Hypothalamus (tissue), 51 donors: ENCODE measurements at places on chromosomes 11 and 22.

DNA sequence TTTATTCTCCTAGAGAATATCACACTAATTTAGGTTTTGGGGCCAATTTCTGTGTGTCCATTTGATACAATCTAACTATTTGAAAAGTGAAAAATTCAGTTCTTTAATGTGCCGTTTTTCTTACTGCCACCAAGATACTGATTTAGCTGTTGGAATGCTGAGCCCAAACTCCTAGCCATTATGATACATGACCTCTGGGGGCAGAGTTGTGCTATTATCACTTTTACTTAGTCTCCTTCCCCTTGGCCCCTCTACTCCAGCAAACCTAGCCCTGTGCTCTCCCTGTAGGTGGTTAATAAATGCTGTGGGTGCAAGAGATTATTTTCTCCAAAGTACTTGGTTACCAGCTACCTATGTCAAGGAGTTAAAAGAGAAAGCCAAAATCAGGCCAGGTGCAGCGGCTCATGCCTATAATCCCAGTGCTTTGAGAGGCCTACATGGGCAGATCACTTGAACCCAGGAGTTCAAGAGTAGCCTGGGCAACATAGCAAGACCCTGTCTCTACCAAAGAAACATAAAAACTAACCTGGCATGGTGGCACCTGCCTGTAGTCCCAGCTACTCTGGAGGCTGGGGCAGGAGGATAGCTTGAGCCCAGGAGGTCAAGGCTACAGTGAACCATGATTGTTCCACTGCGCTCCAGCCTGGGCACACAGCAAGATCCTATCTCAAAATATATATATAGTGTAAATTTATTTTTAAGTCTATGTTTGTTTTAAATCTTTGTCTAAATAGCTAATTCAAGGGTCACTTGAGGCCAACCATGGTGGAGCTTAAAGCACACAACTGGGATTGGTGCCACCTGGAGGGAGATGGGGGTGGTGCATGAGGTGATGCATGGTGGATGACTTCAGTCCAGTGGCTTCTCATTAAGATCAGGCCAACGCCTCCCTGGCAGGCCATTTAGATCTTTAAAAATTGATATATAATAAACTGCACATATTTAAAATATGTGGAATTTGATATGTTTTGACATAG, 193.2 kb upstream of the PLET1 start:
- no peak for DNase-seq

- DNase-seq = no peak
Observed at GRCh38 chr11:94201004-94201465, 72.4 kb downstream of the PANX1 start.

GRCh38 chr11:133163463-133164419, 368.6 kb downstream of the OPCML start:
- no peak for DNase-seq

DNA sequence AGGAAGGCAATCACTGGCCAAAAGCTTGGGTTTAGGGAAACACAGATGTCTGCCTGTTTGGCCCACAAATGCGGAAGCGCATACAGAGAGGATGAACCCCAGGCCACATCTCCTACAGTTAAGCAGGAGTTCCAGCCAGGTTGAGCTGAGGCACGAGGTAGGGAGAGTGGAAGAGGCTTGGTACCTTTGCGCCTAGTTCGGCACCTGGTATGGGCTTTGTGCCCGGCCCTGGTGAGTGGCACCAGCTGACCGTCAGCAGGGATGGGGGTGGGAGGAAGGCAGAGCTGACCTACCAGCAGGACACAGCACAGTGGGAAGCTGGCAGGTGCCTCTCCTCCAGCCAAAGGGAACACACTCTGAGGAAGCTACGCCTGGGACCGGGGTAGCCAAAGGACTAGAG, 57.6 kb downstream of the KCNC1 start:
- DNase-seq = no peak

GRCh38 chr11:120612513-120613263, 101.1 kb downstream of the GRIK4 start:
- DNase-seq = no peak

DNA sequence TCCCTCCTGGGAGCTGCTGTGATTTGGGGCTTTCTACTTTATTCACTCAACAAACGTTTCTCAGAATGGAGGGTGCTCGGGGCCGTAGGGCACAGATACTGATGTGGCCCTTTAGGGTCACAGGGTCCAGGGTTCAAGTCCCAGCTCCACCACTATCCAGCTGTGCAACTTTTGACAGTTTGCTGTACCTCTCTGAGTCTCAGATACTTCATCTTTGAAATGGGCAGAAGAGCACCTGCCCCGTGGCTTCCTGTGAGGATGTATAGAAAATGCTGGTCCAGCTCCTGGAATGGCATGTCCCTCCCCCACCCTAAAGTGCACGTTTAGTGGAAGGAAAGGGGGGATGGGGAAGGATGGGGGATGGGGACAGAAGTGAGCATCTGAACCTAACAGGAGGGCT, 21.9 kb upstream of the PRR5 start:
- DNase-seq = no peak

DNA sequence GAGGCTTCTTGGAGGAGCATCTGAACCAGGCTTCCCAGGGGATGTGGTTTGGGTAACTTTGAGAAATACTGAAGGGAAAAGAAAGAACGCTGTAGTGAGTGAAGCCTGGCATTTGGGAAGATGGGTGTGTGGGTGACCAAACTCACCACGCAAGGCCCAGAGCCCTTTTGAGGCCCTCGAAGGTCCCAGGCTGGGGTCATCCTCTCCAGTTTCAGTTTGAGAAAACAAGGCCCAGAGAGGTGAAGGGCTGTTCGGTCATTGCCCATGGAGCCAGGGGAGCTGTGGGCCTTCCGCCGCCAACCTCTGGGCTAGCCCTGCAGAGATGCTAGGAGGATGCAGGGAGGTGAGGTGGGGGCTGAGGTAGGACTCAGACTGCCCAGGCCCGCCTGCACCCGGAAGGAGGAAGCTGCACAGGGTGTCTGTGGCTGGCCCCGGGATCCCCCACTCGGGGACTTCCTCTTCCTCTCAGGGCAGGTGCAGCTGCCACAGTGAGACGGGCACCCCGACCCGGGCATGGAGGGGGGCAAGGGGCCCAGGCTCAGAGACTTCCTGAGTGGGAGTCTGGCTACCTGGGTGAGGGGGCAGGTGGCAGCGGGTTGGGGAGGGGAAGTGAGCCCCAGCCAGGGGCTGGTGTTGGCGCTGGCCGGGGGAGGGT, at the start of gene CCDC88B:
Gene CCDC88B, plus strand, starts transcription at position 451 of the 655 bp plus-strand sequence. Its CDS starts 63 bp downstream, at position 514.
- no peak for DNase-seq

DNA sequence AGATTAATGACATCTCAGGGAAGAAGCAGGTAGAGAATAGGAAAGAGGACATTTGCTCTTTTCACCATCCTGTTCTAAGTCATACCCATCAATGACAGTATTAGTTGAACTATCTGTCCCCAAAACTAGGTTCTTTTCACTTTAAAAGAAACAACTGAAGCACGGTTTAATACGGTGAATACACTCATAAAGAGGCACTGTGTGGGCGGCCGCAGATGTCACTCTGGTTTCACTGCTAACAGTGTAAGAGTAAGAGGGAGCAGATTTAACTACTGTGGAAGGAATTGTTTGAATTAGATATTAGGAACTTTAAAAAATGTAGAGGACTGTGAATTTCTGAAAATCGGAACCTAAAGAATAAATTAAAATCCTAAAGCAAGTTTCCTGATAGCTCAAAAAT, 49.5 kb downstream of the VSIG10L2 start:
- no peak for DNase-seq

DNA sequence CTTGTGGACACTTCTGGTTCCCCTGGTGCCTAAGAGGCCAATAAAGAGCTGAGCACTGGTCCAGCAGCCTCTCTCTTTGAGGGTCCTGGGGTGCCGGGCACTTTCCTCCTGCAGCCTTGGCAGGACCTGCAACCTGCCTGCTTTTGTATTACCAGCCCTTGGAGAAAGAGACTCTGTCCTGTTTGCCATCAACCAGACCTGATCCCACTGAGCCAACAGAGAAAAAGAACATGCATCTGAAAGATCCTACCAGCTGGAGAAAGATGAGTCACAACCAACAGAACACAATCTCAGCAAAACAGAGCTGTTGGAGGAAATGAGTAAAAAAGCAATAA, 321.0 kb downstream of the DDX10 start:
- no peak for DNase-seq

DNA sequence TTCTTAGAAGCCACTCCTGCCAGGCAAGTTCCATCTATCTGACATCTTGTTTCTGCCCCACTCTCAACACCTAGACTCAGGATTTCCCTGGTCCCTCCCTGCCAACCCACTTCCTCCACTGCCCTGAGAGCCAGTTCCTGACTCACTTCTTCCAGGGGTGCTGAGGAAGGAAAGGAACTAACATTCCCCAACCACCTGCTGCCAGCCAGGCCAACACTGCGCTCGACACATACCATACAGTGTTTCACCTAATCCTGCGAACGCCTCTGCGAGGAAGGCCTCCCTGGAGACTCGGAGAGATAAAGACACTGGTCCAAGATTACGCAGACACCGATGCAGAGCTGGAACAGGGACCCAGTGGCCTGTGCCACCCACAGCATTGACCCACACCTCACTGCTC, 40.2 kb downstream of the MICAL3 start:
- no peak for DNase-seq

DNA sequence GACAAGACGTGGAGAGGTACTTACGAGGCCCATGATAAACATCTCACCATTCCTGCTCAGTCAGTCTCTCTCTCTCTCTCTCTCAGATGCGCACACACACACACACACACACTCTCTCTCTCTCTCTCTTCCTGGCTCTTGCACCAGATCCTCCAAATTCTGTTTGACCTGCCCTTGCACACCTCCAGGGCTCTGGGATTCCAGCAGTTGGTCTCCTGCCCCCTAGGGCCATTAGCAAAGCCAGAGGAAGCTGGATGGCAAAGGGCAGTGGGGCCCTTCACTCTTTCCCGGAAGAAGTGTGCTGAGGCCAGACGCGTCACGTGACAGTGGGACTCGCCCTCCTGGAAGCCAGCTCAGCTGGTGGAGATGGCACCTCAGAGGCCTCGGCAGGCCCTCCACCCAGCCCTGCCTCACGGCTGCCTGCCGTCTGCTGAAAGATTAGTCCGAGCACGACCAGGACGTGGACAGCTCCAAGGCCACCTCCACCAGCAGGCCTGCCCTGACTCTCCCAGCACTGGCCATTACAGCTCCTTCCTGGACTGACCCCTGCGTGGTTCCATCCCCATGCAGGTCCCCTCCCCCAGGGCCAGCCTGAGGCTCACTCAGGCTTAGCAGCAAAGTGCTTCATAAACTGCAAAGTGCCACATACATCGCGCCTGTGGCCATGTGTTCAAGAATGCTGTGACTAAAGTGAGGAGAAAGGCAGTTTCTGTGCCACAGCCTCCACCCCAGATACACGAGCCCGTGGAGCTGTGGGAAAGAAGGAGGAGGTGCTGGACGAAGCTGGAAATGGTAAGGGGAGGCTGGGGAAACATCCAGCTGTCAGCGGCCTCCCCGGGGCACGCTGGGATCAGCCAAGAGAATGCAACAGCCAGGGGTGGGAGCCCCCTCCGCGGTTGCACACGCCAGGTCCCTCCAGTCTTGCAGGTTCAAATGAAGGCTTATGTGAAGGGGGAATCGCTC, 3.7 kb downstream of the PDGFB start:
- no peak for DNase-seq

GRCh38 chr11:3186166-3186953, 21.2 kb upstream of the OSBPL5 start:
- no peak for DNase-seq

DNA sequence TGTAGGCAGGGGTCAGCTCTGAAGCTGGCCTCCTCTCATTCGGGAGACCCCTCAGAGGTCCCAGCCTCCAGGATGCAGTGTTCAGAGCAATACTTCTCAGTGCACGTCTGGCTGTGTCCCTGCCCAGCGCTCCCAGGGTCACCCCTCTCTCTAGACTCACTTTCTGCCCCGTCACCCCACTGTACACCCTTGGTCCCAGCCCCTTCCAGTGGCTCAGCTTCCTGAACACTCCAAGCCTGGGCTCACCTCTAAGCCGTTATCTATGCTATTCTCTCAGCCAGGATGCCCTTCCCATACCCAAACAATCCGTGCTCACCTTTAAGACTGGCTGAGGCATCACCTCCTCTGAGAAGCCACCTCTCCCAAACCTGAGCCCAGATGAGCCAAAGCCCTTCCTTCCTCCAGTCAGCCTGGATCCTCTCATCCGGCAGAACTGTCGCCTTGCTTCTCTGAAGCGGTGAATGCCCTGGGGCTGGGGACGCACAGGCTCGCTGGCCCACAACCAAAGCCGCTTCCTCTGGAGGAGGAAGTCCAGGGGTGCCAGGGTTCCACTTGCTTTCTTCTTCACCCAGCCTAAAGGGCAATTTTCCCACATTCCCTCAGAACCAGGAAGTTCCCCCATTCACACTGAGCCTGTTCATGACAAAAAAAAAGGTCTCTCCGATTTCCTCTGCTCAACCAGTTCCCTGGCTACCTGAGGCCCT, 13.7 kb upstream of the CDKN1C start:
- no peak for DNase-seq

DNA sequence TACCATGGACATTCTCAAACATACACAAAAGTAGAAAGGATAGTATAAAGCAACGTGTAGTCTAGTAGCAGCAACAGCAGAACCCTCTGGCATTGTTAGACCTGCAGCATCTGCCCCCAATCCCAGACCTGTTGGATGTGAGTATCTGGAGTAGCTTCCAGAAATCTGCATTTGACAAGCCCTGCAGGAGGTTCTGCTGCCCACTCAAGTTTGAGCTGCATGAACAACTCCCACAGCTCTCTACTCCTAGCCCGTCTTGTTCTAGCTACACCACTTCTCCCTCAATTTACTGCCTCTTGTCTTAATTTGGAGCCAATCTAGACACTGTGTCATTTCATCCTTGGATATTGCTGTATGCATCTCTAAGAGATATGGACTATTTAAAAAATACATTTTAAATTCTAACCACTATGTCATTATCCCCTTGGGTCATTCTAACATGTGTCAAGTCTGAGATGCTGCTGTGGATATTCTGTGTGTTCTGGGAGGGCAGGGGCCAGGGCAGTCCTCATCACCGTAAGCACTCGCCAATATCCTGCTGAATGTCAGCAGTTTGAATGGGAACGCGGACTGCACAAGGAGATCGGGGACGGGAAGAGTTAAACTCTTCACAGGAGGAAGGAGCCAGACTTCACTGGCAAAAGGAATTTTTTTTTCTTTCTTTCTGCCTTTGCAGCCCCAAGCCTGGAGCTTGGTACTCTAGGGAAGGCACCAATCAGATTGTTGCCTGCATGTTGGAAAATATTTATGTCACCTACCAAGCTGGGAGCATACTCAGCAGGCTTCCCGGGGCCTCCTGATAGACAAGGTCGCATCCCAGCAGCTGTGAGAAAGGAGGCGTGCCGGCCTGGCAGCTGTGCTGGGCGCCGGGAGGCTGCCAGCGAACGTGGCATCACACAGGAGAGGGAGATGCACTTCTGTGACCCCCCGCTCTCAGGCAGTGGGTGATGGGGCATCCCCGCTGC, 429.0 kb downstream of the MIAT start:
- no peak for DNase-seq

GRCh38 chr22:49012712-49013395, 814.8 kb downstream of the BRD1 start:
- no peak for DNase-seq

- no peak for DNase-seq
Observed at GRCh38 chr22:35914357-35914664, 114.3 kb downstream of the RBFOX2 start.

GRCh38 chr11:105713696-105714095, 103.8 kb downstream of the GRIA4 start:
- DNase-seq = no peak
